Forelimb muscle (tissue), 1 donor: ENCODE measurements at places on chromosomes 4 and X. TPM values are rescaled to one million over a fixed set of nuclear protein-coding genes. Genes with fewer than 3 reads are reported as not detected.

- DNase-seq, result no peak
Observed at GRCh38 chr4:153512952-153513500, 46.9 kb downstream of the TMEM131L start.

GRCh38 chr4:54439831-54440243 is 210.7 kb downstream of the PDGFRA start:
- peak; percentile 6 for DNase-seq

GRCh38 chrX:31252133-31252532 is 180.3 kb upstream of the FTHL17 start:
- DNase-seq, result no peak

- no peak for DNase-seq
Observed at GRCh38 chr4:184382189-184382846, 92.0 kb downstream of the IRF2 start.

GRCh38 chr4:158172261-158173258 is at the start of gene GASK1B:
Gene GASK1B (minus strand): TSS chr4:158173025. CDS start chr4:158171375, 1,650 bp downstream.
- DNase-seq, result no peak

GRCh38 chr4:84849051-84849640 is 117.3 kb downstream of the WDFY3 start:
- DNase-seq, result no peak

- no peak for DNase-seq
Observed at GRCh38 chrX:67718926-67719325, 175.1 kb downstream of the AR start.

DNA sequence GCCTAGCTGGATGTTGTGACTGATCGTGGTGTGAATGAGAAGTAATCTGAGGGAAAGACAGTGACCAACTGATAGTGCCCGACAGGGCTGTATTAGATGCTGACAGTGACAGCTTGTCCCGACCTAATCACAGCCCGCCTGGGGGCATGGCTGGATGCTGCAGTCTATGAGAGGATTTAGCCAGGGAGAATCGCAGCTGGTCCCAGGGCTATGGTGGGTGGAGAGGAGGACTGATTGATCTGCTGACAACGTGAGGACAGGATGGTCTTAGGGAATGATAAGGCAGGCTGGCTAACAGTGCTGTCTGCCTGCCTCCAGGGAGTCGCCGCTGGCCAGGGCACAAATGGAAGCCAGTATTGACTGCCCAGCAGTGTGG is 621 bp upstream of the SUV39H1 start:
- no peak for DNase-seq

DNA sequence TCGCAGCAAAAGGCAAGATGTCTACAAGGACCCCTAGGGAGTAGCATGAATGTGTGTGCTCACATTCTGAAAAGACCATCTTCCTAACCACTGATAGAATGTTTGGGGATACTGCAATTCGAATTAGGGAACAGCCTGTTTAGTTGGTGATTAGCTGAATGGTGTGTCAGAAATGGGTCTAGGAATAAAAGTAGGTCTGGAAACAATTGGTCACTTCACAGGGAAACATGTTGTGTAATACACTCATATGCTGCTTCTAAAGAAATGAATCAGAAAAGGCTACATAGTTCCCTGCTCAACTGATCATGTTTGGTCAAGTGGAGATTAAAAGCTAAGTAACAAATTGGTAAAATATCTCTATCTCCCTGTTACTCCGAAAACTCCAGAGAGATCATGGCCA is 2362.4 kb upstream of the TENM3 start:
- no peak for DNase-seq

Gene UGT2B10
- not detected for polyA plus RNA-seq

Gene OTC
- polyA plus RNA-seq, result not detected

Gene AKAP4
- 0.80 TPM for polyA plus RNA-seq

Gene F11
- not detected for polyA plus RNA-seq

Gene SRPX
- 26.6 TPM for polyA plus RNA-seq

Gene HPGDS
- polyA plus RNA-seq, result 5.5 TPM

Gene LPAR4
- polyA plus RNA-seq, result 43.1 TPM
